Esophagus mucosa (tissue), 1 donor: ENCODE measurements at places on chromosomes 6 and 20. TPM values are rescaled to one million over a fixed set of nuclear protein-coding genes. Genes with fewer than 3 reads are reported as not detected.

NHLRC1 gene
- 0.96 TPM for total RNA-seq

TTBK1 gene
- total RNA-seq, result not detected

RAMACL gene
- 0.88 TPM for total RNA-seq

ZBTB46 gene
- total RNA-seq, result 1.7 TPM

ENPP1 gene
- total RNA-seq, result 0.36 TPM
